Stimulated activated CD8-positive, alpha-beta memory T cell treated with anti-CD3 and anti-CD28 coated beads, Interleukin-15, amount 100 ng/mL, for 24 hours (primary cell): ENCODE measurements at places on chromosomes 7 and 10.

DNA sequence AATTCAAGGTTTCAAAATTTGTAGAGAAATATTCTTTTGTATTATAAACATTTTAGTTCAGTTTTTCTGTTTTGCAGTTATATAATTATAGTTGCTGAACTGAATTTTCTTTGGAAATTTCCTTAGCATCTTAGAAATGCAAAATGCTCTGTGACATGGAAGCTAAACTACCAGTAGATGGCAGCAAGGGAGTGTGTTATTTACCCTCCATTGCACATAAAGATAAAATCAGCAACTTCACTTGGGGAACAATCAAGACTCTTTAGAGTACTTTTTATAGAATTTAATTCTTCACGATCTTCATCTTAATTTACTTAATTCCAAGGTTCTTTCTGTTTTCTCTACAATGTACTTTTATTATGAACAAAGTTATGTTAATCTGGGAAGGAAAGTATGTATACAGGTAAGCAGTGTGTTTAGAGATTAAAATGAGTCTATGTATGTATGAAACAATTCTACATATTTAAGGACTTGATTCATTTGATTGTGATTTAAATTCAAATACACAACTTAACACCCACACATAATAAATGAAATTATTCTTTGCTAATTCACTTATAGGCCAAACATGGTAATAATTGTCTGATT, 404.2 kb downstream of the THSD7A start:
- DNase-seq, result no peak

GRCh38 chr7:98251601-98252424, at the start of gene TECPR1:
TECPR1 (minus strand) TSS chr7:98252232; CDS start chr7:98246146, 6,086 bp downstream.
- DNase-seq, result peak; percentile 69

DNA sequence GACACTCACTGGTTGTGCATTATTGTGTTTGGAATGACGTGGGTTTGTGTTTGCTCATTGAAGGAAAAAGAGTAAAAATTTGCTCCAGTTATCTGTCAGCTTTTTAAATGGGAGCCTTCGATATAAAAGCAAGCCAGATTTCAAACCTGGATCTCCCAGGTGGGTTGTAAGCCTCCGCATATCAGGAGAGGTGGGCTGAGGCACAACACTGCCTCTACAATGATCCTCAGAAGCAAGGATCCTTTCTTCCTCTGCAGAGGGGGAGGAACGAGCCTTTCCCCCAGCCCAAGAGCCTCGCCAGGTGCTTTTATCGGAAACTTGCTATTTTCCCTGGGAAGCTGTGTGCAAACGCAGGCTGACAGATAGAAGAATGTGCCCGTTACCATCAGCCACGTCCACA, 331.0 kb upstream of the MGMT start:
- DNase-seq, result no peak

DNA sequence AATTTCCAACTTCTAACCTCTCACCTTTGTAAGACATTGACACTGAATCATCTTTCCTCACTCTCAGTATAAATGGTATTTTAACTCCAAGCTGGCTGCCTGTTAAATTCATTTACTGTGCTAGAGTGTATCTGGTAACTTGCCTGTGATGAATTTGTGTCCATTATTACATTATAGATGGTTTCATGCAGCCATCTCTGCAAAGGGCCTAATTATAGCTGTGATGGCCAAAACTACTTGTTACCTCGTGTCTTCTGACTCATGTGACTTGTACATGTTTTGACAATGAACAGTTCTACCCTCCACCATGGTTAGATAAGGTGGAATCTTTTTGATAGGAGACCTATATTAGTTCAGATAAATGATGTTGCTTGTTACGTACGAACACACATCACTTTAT, 392.0 kb downstream of the PAXIP1 start:
- no peak for DNase-seq

GRCh38 chr10:69952821-69953221, 99.8 kb upstream of the MACROH2A2 start:
- DNase-seq, result no peak

DNA sequence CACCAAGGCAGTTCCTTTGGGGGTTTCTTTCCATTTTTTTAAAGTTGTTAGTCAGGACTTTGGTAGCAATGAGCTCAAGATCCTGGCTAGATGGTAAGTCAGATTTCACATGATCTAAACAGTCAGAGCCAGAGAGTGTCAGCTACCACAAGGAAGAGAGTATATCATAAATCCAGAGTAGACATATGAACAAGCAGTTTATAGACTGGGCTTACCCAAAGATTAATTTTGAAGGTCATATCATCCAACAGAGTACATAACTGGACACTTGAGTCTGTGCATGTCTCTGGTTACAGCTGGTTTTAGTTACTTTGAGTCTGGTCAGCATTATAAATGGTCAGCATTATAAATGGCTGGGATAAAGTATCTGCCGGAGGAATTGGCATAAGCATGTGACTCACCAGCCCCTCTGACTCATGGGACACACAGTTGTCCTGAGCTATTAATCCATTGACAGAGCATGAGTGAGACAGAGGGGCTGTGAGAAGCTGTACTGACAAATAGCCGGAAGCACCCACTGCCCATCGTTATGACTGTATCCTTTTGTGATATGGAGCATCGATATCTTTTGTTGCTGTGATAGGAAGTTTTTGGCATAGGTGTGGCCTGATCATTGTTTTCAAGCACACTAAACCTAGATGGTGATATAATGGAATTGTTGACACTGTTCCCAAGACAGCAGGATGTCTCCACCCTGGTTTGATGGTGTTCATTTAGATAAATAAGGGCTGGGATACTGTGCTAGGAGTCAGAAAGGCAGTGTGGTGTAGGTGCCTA, 19.3 kb downstream of the PPP1R3C start:
- no peak for DNase-seq

DNA sequence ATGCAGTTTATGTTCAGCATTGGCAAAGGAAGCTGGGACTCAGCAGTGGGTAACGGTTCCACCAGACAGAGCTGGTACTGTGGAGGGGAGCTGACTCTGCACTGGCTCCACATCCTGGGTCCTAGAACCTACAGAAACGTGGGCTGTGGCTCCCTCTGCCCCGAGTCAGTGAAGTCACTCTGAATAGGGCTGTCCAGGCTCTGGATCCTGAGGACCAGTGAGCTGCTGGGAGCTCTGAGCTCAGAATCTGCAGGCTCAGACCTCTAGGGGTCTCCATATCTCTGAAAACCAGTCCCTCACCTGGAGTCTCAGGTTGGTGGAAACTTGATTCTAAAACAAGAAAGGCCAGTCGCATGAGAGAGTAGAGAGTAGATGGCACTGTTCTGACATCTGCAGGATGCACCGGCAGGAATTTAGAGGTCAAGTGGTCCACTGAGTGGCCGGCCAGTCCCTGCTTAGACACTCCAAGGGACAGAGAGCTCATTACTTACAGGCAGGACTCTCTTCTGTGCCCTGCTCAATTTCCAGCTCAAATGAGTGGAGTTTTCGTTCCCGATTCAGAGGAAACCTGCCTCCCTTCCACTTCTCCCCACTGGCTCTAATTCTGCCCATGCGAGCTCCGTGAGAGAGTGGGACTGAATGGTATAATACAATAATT, 18.6 kb downstream of the NPFFR1 start:
- no peak for DNase-seq

DNA sequence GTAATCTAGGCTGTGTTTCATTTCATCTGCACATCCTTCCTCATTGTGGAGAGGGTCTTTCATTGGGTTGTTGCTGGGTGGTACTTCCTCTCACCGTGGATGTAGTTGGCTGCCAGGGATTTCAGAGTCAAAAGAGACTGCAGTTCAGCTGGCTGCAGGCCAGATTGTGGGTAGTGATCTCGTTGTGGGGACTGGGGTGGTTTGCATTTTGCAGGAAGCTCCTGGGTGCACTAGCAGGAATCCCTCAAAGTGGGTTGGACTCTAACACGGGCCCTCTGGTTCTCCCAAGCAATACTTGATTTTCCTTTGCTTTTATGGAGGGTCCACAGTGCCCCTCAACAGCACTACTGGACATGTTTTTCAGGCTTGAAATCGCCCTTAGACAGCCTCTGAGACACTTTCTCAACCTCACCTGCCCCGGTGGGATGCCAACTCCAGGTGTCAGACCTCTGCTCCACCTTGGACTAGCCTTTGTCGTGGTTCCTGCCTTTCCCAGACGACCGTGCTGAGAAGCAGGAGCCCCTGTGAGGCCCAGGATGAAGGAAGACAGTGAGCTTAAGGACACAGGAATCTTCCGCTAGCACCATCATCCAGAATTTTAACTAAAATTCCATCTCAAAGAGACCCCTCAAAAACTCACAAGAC, 23.9 kb upstream of the ZNF273 start:
- DNase-seq, result no peak

DNA sequence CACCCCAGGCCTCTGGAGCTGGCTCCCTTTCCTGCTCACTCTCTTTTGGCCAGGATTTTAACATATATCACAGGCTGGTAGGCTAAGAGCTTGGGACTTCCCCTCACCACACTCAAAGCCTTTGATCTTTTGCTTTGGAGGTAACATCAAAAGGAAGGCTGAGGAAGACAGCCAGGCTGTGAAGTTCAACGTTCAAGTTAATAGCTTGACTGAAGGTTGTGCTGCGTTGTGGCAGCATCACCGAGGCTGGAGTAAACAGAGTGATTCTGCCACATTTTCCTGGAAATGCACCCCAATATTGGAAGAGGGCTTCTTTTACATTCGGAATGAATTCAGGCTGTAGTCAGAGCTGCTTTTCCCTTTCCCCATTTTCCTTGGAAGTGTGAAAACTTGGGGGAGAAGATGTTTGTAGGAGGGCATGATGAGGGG, 57.3 kb downstream of the TCF7L2 start:
- DNase-seq, result no peak

GRCh38 chr7:142759433-142759832, 10.2 kb downstream of the PRSS1 start:
- no peak for DNase-seq

GRCh38 chr10:110340122-110340521, 35.4 kb upstream of the SMNDC1 start:
- no peak for DNase-seq

DNA sequence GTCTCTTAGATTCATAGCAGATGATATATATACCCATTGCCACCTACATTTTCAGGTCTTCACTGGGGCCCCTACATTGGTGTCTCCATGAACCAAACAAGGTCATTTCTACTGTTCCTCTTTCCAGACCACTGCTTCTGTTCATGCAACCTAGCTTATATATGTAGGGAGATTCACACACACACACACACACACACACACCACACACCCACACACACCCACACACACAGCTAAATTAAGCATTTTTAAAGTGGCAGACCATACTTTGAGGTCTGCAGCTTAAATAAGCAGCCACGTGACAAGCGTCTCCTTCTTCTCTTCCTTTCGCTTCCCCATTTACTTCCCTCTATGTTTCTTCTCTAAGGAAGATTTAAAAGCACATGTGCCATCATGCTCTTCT, 70.0 kb upstream of the CC2D2B start:
- no peak for DNase-seq

DNA sequence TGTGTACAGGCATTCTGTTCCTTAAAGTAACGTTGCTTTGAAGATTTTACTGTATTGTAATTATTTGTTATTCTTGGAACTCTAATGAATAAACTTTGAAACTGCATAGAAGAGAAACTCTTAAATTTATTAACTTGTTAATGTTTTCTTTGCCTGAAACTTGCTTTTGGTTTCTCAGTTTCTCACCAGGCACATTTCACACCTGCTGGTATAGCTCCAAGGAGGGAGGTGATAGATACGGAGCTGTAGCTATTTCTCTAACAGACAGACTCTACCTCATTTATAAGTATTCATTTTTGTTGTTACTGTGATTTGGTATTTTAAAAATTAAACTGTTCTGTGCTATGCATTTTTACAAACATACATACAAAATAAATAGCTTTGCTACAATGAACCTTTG, 32.7 kb downstream of the R3HCC1L start:
- DNase-seq, result no peak

GRCh38 chr10:113704637-113705343, 25.1 kb downstream of the CASP7 start:
- no peak for DNase-seq

DNA sequence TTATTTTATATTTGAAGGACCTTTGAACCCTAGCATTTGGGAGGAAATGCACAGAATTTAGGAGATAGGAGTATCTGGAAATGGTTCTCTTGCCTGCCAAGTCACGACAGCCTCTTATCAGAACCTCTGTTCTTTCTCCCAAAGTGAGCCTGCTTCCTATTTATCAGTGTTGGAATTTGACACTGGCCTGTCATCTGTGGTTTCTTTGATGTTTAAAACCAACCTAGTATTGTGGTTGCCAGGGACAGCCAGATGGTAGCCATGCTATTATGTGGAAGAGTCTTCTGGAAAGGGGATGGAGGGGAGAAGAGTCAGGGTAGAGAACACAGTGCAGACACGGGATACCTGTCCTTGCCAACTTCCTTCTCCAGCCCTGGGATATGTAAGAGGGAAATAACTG, 21.1 kb downstream of the ZNF282 start:
- no peak for DNase-seq

- no peak for DNase-seq
These were observed 45.3 kb downstream of the NRG3 start for GRCh38 chr10:81920213-81920829.

GRCh38 chr10:101803511-101803910, 14.7 kb downstream of the OGA start:
- no peak for DNase-seq

DNA sequence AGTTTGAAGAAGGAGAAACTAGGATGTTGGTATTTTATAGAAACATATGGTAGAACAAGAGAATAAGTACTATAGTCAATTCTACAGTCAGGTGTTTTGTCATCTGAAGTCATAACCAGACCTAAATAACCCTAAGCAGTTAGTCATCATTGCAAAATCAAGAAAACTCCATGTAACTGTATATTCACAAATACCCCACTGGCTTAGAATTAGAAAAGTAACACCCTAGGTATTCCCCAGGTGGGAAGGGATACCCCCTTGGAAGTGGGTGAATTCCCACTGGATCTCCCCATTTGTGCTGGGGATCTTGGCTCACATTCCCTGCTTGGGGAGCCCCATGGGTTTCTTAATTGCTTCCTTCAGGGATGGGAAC, 45.9 kb upstream of the ITGB8 start:
- no peak for DNase-seq

- DNase-seq, result no peak
These were observed 6.1 kb downstream of the PSTK start for GRCh38 chr10:122986335-122986734.

DNA sequence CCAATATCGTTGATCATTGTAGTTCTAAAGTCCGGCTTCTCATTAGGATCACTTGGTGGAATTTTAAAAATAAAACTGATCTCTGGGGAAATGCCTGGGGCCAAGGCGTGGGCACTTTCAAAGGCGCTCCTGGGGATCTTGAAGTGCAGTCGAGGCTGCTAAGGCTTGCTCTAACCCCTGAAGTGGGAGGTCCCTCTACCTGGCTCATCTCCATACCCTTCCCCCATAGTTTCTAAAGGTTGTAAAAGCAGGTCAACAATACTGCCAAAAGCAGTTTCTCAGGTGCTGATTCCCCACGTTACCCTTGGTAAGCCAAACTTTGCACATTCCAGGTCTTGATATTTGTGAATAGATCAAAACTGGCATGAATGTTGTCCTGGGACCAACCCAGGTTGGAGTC, 79.0 kb upstream of the SP8 start:
- no peak for DNase-seq

GRCh38 chr7:104133238-104133637, 74.6 kb downstream of the ORC5 start:
- DNase-seq, result no peak

GRCh38 chr10:921471-922414, 9.8 kb downstream of the LARP4B start:
- no peak for DNase-seq
